Lower leg skin (tissue), 4 donors: ENCODE measurements at places on chromosomes 11 and 22. TPM values are rescaled to one million over a fixed set of nuclear protein-coding genes. Genes with fewer than 3 reads are reported as not detected.

The C11orf91 gene
- total RNA-seq: not detected

The GUCY1A2 gene
- total RNA-seq: 0.49 TPM

The MTMR3 gene
- total RNA-seq: 68.8 TPM

The OR51B4 gene
- not detected for total RNA-seq

The TRIM5 gene
- total RNA-seq: 8.6 TPM

The GALNT18 gene
- total RNA-seq: 33.0 TPM

The ARHGAP20 gene
- total RNA-seq: 0.99 TPM

The TRIM49 gene
- not detected for total RNA-seq

The WBP2NL gene
- total RNA-seq: 2.0 TPM

The GTSE1 gene
- 0.63 TPM for total RNA-seq

The OR51B2 gene
- total RNA-seq: not detected

The EMID1 gene
- total RNA-seq: 3.2 TPM

The DEUP1 gene
- total RNA-seq: not detected

The MUC2 gene
- total RNA-seq: not detected

The DDIAS gene
- total RNA-seq: 0.91 TPM

The TOMM22 gene
- 39.5 TPM for total RNA-seq

The GGT1 gene
- total RNA-seq: 6.9 TPM

The TMPRSS6 gene
- 0.65 TPM for total RNA-seq

The GAL3ST1 gene
- 0.61 TPM for total RNA-seq

The NCR3LG1 gene
- 5.2 TPM for total RNA-seq

The P2RX6 gene
- total RNA-seq: 0.12 TPM

The RTN4R gene
- 15.7 TPM for total RNA-seq

The BCL2L13 gene
- 64.9 TPM for total RNA-seq

The HEPN1 gene
- total RNA-seq: not detected

The MICALL1 gene
- 124 TPM for total RNA-seq

The CARD18 gene
- total RNA-seq: 13.4 TPM

The PARVG gene
- total RNA-seq: 5.1 TPM

The OR4C5 gene
- not detected for total RNA-seq

The MED19 gene
- 19.4 TPM for total RNA-seq

The ZBTB16 gene
- total RNA-seq: 256 TPM

The P2RY2 gene
- 5.2 TPM for total RNA-seq

The HEPACAM gene
- 0.06 TPM for total RNA-seq

The HBD gene
- total RNA-seq: not detected

The OR2D3 gene
- not detected for total RNA-seq

The OR6M1 gene
- not detected for total RNA-seq

The NOL12 gene
- 28.0 TPM for total RNA-seq

The C22orf31 gene
- total RNA-seq: not detected

The C11orf87 gene
- not detected for total RNA-seq

The LRRN4CL gene
- total RNA-seq: 7.3 TPM

The CECR2 gene
- 1.8 TPM for total RNA-seq

The HEPHL1 gene
- total RNA-seq: 1.7 TPM

The SMARCB1 gene
- 52.2 TPM for total RNA-seq
